ENCODE measurements at places on chromosomes 3 and 15.

DNA sequence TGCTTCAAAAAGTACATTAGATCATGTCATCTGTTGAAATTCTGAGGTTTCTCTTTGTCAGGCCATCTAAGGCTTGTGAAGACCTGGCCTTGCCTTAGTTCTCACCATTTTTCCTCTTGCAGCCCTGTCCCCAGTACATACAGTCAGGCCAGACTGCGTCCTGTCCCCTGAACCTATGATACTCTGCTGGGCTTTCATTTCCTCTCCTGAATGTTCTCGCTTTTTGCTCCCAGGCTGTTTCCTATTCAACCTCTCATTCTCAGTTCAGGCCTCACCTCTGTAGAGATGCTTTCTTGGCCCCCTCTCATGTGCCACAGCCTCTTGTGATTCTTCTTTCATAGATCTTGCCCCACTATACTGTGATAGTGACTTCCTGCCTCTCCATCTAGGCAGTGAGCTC lies 648.8 kb upstream of the KCNMB2 start:
- no peak for DNase-seq

DNA sequence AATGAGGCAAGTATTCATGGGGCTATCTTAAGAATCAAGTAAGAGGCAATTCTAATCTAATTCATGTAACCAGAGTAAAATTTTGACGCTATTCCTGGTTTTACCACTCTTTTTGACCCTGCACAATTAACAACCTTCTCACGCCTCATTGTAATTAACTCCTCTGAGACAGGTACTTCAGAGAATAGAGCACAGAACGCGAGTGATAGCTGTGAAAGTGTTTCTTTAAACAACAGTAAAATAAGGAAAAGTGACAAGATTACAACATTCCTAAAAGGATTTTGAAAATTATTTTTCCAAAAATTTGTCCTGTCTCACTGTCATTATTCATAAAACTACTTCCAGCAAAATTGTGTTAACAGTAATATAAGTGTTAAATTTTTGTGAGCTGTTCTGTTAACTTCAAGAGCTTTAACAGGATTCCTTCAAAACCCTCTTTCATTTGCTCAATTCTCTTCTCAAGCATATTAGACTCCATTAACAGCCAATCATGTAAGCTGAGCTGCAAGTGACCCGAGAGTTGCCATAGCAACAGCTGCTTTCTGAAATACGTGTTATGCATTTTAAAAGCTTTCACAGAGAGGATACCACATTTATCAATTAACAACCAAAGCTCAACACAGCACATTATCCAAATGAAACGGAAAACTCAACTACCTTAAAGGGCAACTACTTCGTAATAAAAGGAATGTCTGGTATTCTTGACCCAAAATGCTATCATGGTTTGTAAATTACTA lies 93.1 kb downstream of the STAG1 start:
- no peak for DNase-seq

- no peak for DNase-seq
Observed at GRCh38 chr15:41199470-41199869, 31.1 kb downstream of the EXD1 start.

DNA sequence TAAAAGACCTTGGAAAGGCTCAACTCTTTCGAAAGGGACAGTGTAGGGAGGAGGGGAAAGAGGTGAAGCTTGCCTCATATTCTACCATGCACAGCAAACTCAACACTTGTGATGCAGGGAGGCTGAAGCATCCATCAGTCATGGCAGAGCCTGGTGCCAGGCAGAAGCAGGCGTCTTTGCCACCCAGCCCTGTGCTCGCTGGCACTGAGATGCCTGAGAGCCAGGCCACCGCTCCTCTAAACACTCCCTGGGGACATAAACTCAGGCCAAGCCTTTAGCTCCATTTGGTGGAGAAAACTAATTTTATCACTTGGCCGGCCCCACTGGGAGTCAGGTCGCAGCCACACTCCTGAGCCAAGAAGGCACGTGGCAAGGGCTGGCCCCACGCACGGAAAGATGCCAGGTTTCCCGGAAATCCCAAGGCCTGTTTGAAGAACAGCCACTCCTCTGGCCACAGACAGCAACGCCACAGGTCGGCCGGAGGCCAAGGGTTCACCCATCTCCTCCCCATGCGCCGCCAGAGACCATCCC lies 30.7 kb downstream of the XXYLT1 start:
- DNase-seq: no peak

DNA sequence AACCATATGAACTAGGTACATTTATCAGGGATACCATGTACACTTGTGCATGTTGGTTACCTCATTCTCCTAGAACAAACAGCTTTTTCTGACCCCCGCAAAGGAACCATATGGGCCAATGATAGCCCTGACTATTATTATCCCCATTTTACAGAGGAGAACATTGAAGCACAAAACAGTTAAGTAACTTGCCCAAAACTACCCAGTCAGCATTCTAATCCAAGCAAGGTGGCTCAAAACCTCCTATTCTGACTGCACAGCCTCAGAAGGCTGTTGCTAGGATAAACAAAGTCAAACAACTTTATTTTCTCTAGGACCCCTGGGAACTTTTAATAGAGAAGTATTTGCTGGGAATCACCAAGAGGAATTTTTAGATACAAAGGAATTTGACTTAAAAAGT lies 36.7 kb downstream of the CFAP44 start:
- DNase-seq: no peak

- DNase-seq: no peak
Observed at GRCh38 chr15:65371976-65372786, 5.6 kb downstream of the IGDCC3 start.

GRCh38 chr15:85485956-85486567 lies 105.7 kb downstream of the AKAP13 start:
- no peak for DNase-seq

DNA sequence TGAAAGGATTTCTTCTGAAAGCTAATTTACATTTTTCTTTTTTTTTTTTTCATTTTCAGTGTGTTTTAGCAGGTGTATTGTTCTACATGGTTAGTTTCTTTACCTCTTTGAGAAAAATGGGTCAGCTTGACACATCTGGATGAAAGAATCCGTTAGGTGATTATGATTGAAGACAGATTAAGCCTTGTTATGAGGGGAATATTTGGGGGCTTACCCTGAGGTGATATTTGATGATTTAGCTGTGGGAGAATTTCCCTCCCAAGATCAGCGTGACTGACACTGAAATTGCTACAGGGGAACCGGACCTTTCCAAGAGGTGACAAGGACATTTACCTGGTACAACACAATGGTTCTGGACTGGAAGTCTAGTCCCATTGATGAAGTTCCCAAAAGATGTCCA lies 147.5 kb downstream of the NFKBIZ start:
- no peak for DNase-seq

DNA sequence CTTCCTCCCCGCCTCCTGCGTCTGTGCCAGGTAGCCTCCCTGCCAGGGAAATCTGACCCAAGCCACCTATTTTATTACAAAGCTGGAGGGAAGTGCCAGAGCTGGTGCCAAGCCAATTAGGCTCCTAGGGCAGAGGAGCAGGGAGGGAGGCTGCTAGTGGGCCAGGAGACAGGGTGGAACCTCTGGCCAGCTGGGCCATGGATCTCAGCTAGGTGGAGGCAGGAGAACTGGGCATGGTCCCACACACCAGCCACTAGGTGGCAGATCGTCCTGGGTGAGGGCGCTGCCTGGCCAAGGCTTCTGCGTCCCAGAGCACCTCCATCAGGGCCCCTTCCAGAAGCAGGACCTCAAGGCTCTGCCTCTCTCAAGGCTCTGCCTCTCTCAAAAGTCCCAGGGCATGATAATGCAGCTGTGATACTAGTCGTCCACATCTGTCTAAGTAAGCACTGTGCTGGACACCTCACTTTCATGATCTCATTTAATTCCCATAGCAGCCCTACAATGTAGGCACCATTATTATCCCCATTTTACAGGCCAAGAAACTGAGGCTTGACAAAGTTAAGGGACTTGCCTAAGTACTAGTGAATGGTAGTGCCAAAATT lies 4.5 kb upstream of the RFT1 start:
- DNase-seq: peak; percentile 0

GRCh38 chr3:55267206-55267930 lies 219.7 kb downstream of the WNT5A start:
- DNase-seq: no peak

DNA sequence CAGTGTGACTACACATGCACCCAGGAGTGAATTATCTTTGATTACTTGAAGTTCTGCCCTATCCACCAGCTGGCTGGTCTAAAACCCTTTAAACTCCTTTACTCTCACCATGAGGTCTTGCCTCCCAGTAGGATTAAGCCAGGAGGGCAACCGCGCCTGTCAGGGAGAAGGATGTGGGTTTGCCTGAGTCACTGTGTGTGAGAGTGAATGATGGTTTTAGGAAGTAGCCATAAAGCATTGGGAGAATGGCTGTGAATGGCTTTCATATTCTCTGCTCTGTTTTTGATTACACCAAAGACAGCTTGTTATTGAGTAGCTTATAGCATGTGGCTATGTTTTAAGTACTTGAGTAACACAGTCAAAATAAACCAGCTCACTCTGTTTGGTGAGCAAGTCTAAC lies 637.7 kb upstream of the TBL1XR1 start:
- peak; percentile 48 for DNase-seq

GRCh38 chr15:77440378-77440999 lies 19.8 kb downstream of the HMG20A start:
- no peak for DNase-seq

GRCh38 chr3:157237886-157238285 lies 77.9 kb upstream of the CCNL1 start:
- DNase-seq: no peak
